ENCODE measurements at places on chromosomes 11 and 22.

DNA sequence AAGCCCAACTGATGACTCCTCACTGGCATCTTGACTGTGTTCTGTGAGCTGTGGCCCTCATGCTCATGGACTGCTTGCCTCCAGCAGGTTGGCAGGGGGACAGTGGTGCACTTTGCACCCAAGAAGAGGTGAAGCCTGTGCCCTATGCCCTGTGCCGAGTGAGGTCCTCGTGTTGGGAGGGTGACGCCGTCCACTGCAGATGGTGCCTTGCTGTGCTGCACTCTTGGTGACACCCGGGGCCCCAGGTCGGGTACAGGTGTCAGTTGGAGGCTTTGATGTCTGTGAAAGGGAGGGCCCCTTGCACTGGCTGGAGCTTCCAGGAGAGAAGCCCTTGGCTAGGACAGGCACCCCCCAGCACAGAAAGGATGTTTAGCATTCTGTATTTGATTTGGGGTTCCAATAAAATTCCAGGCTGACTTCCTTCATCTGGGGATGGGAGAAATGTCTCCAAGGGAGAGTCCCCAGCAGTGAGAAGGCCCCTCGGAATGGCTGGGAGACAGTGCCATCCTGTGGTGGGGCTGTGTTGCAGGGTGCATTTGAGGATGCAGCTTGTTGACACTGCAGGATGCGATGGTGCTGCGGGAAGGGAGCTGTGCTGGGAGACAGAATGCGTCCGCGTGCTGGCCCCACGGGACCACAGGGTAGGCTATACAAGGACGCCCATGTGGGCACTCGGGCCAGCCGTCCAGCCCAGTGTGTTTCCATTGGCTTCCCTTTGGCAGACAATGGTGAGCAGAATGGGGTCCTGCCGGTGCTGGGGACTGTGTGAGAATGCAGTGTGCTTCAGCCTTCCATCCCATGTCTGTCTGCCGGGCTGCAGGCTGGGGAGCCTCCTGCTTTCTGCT, 2.5 kb upstream of the ZDHHC8 start:
- no peak for DNase-seq

DNA sequence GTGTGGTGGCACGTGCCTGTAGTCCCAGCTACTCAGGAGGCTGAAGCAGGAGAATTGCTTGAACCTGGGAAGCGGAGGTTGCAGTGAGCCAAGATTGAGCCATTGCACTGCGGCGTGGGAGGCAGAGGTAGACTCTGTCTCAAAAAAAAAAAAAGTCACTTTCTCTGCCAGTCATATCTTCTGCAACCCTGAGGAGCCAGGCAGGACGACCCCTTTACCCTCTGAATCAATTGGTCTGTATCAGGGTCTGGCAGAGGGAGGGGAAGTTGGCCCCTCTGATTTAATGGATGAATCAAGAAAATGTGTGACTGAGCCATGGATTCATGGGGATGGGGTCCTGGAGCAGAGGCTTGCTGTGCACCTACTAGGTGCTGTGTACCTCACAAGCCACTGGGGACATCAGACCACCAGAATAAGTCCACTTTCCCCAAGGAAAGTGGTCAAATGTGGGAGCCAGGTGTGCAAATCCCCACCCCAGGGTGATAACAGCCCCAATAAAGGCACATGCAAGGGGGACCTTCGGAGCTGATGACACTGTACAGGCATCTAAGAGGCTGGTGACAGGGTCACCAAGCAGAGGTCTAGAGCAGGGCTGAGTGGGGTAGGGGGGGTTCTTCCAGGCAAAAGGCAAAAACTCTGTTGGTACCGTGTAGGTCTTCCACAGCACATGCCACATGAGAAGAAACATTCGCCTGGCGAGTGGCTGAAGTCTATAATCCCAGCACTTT, 29.0 kb downstream of the TXN2 start:
- no peak for DNase-seq

- no peak for DNase-seq
Observed at GRCh38 chr11:100753172-100753543, 66.1 kb downstream of the ARHGAP42 start.

GRCh38 chr11:17273668-17274282, 2.8 kb upstream of the NUCB2 start:
- DNase-seq: no peak

DNA sequence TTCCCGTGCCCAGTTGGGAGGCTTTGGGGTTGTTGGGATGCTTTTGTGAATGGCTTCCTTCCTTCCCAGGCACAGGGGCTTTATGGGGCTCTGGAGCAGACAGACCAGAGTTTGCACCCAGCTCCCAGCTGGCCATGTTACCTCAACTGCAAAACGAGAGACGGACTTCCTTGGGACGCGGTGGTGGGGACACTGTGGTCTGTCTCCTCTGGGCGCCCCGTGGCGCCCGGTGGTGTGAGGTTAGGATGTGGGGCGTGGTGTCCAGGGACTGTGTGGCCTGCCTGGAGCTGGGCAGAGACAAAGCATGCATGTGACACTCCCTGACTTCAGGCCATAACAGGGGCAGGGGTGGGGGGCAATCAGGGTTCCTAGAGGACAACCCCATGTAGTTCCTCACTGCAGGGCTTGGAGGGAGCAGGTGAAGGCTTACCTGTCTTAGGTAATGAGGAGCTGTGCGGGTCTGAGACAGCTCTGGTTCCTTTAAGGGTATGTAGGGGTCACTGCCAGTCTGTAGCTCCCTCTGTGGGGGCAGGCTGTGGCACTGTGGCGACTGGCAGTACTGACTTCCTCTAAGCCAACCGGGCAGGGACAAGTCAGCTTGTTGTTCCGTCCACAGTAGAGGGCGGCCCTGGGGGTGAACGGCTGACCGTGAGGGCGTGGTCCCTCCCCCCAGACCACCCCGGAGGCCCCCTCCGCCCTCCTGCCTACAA, 14.4 kb downstream of the KCNQ1 start:
- DNase-seq: no peak

- no peak for DNase-seq
Observed at GRCh38 chr11:85756401-85757200, 54.3 kb downstream of the SYTL2 start.

DNA sequence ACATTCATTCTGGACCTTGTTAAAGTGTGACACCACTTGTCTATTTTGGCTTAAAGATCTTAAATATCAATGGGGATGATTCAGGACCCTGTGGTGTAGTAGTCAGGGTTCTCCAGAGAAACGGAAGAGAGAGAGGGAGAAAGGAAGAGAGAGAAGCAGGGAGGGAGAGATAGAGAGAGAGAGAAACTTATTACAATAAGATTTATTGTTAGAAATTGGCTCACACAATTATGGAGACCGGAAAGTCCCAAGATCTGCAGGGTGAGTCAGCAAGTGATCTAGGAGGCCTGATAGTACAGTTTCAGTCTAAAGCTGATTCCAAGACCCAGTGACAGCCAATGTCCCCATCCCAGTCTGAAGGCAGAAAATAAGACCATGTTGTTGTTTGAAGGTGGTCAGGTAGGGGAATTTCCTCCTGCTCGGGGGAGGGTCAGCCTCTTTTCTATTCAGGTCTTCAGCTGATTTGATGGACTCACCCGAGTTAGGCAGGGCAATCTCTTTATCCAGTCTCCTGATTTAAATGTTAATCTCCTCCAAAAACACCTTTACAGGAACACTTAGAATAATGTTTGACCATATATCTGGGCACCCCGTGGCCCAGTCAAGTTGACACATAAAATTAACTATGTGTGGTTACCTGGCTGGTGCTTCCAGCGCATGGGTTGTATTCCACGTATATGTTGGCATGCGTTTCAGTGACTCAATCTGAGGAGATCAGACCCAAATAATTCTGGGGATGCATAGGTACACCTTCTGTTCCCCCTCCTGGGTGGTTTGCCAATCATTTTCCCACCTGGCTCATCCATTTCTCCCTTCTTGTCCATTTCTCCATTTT, 1350.5 kb downstream of the TBC1D22A start:
- no peak for DNase-seq

DNA sequence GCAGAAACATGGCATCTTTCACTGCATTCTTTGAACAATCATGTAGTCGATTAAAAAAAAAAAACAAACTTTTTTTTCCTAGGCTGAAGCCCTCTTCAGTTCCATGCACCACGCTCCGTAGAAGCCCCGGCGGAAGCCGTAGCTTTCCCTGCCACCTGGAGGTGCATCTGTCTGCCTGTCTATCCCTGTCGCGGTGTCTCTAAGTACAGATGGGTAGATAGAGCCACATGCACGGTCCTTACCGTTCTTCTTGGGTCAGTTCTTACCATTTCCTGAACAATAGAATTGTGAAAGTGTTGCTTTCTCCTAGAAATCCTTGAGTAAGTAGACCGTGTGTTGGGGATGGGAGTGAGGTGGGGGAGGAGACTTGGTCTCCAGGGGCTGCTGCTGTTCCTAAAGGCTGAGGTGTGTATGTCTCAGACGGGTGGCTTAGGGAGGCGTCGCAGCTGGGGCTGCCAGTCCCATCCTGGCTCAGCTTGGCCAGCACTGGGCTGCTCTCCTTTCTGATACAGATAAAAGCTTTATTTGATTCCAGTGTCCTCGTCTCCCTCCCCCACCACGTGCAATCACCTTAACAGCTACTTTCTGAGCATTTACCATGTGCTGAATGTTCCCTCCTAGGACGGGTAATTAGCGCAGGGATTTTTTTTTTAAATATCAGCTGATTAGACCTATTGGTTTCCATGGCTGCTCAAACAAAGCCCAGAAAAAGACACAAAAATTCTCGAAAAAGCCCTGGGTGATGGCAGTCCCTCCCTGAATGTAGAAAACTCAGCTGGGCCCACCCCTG, 46.8 kb downstream of the MACROD1 start:
- DNase-seq: no peak

- DNase-seq: no peak
Observed at GRCh38 chr11:130712480-130712879, 203.8 kb downstream of the SNX19 start.

DNA sequence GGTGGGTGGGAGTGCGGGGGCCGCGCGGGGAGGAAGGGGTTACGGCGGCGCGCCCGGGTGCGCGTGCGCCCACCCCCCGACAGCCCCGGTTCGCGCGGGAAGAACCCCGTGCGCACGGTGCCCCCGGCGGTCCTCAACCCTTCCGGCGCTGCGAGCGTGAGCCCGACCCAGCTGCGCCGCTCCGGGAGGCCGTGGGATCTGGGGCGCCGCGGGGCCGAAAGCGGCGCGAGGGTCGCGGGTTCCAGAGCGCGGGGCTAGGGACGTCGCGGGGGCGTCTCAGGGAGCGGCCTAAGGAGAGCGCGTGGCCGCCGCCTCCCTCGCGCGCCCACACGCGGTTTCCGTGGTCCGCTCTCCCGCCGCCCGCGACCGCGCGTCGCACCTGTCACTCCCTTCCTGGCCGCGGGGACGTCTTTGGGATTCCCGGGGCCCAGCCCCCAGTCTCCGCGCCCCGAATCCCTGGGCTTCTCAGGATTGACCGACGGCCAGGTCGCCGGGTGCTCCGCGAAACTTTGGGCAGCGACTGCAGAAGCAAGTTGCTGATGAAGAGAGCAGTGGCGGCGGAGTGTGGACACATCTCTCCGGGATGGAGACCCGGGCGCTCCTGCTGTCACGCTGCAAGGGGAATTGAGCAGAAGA, 582 bp downstream of the SREBF2 start:
- no peak for DNase-seq

DNA sequence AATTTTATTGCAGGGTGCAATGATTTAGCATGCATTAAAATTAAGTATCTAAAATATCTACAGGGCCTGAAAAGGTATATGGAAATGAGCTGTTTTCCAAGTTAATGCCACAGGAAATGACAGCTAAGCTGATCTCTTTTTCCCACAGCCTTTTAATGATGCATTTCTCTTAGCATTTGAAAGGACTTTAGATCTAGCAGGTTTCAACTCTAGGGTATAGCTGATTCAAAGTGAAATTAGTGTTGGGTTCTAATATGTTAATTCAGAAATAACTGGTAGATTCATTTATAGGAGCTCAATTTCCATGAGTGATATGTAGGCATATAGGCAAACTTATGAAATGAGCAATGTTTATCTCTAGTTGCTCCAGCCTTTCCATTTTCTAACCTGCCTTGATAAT, 274.2 kb downstream of the CASP12 start:
- no peak for DNase-seq

DNA sequence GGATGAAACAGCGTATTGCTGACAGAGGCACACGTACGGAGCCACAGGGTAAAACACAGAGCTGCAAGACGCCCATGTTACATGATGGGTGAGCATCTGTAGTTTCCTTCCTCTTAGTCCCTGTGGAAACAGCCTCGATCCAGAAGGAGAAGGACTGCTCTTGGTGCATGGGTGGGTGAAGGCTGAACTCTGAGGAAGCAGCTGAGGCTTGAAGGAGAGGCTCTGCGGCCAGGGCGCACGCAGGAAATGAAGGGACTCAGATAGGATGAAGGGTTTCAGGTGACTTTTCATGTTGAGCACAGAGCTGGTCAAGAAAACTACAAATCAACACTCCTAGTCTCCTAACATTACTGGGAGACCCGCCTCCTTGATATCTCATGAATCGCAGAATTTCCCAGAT, 65.7 kb upstream of the ADA2 start:
- no peak for DNase-seq

- DNase-seq: no peak
Observed at GRCh38 chr11:121618516-121618915, 165.7 kb upstream of the SORL1-AS1 start.

DNA sequence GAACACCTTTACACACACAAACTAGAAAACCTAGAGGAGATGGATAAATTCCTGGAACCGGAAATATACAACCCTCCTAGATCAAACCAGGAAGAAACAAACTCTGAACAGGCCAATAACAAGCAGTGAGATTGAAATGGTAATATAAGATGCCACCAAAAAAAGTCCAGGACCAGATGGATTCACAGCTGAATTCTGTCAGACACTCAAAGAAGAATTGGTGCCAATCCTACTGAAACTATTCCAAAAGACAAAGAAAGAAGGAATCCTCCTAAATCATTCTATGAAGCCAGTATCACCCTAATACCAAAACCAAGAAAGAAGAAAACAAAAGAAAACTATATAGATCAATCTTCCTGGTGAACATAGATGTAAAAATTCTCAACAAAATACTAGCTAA, 33.9 kb downstream of the PIWIL3 start:
- DNase-seq: no peak

- no peak for DNase-seq
Observed at GRCh38 chr11:117584056-117584830, 212.8 kb downstream of the DSCAML1 start.

GRCh38 chr11:415640-416041, 842 bp upstream of the SIGIRR start:
- DNase-seq: no peak

DNA sequence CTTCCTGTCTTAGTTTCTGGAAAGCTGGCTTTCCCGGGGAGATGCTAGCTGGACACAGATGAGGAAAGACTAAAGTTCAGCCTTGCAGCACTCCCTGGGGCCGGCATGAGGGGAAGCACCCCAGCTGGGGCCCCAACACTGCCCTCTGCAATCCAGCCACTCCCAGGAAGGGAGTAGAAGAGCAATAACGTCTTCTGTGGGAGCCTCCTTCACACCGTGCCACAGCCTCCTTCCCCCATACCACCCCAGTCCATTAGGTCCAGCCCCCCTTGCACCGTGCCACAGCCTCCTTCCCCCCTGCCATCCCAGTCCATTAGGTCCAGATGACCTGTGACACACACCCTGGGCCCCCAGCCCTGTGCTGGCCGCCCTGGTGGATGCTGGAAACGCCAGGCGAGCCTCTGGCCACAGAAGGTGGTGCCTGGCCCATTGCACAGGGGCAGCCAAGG, 44.1 kb upstream of the PRDM11 start:
- no peak for DNase-seq
